ENCODE measurements at places on chromosomes 6 and 20.

DNA sequence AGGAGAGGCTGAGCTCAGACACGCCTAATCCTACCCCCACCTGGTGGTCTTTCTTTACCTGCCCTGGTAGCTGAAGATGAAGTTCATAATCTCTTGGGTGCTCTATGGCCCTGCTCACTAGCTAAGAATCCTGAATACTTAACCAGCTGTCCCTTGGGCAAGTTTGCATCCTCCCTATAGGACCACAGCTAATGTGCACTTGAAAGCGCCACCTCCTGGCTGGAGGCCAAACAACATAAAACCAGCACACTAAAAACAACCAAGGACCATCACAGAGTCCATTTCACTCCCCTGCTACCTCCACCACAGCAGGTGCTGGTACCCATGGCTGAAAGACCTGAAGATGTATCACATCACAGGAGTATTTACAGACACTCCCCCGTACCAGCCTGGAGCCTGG, 155.5 kb upstream of the SLC24A3 start:
- no peak for DNase-seq

GRCh38 chr20:57902473-57902872, 192.7 kb upstream of the PMEPA1 start:
- DNase-seq, result no peak

GRCh38 chr6:71642793-71643192, 243.6 kb upstream of the RIMS1 start:
- DNase-seq, result no peak

GRCh38 chr6:51842061-51842803, 245.2 kb downstream of the PKHD1 start:
- DNase-seq, result no peak
